ENCODE measurements at places on chromosomes 3 and 15.

GRCh38 chr3:173676094-173676493 lies 278.6 kb downstream of the NLGN1 start:
- no peak for DNase-seq

GRCh38 chr3:54366007-54366750 lies 243.8 kb downstream of the CACNA2D3 start:
- no peak for DNase-seq

DNA sequence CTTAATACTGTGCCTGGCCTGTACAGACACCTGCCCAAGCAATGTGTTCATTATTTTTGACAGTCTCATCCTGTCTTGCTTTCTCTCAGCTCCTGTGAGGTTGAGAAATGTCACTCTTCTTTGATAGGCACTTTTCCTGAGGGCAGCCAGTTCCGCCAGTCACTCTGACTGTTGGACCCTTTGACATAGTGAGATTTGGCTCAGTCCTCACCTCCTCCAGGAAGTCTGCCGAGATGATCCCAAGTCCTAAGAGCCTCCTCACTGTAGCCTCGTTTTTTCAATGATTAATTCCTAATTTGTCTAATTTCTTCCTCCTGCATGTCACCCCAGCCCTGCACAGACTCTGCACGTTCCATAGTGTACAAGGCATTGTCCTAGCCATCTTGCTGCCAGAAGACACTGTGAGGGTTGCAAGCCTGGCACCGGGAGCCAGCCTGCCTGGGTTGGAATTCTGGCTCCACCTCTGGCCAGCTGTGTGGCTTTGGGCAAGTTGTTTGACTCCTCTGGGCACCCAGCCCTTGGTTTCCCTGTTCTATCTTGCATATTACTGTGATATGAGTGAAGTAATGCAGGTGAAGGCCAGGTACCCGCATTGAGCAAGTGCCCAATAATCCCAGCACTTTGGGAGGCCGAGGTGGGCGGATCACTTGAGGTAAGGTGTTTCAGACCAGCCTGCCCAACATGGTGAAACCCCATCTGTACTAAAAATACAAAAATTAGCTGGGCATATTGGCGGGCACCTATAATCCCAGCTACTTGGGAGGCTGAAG lies 24.3 kb downstream of the RPLP1 start:
- no peak for DNase-seq

DNA sequence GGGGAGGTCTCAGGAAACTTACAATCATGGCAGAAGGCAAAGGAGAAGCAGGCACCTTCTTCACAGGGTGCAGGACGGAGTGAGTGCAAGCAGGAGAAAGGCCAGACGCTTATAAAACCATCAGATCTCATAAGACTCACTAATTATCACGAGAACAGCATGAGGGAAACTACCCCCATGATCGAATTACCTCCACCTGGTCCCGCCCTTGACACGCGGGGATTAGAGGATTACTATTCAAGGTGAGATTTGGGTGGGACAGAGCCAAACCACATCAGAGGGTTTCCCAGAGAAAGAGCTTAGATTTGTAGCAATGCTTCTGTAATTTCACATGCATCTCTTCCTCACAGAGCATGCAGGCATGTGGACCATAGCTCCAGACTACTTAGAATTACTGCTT lies 615.7 kb upstream of the UBE2E2 start:
- no peak for DNase-seq

DNA sequence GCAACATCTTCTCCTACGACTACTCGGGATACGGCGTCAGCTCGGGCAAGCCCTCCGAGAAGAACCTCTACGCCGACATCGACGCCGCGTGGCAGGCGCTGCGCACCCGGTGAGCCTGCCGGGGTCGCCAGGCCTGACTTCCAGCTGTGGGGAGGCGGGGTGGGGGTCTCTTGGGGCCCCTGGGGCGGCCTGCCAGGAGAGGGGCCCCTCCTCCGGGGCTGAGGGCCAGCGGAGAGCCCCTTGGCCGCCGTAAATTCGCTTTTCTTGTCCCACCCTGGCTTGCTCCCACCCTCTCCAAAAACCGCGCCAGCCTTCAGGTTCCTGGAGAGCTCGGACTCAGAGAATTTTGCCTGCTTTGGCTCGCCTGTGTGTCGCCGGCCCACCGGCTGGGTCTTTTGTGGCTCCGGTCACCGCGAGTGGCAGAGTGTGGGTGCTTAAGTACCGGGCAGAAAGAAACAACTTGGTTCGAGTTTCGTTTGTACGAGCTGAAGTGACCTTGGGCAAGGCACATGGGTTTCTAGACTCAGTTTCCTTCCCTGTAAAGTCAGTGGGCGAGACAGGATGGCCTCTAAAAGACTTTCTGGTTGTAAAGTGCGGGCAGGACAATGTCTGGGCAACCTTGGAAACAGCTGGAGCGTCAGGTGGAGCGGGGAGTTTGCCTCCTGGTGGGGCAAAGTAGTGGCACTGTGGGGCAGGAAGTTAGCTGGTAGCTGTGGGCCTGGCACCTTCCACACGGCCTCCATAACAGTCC lies 976 bp downstream of the ABHD17C start:
- no peak for DNase-seq

- DNase-seq: no peak
Observed at GRCh38 chr15:72760590-72761260, 22.8 kb downstream of the ADPGK start.

DNA sequence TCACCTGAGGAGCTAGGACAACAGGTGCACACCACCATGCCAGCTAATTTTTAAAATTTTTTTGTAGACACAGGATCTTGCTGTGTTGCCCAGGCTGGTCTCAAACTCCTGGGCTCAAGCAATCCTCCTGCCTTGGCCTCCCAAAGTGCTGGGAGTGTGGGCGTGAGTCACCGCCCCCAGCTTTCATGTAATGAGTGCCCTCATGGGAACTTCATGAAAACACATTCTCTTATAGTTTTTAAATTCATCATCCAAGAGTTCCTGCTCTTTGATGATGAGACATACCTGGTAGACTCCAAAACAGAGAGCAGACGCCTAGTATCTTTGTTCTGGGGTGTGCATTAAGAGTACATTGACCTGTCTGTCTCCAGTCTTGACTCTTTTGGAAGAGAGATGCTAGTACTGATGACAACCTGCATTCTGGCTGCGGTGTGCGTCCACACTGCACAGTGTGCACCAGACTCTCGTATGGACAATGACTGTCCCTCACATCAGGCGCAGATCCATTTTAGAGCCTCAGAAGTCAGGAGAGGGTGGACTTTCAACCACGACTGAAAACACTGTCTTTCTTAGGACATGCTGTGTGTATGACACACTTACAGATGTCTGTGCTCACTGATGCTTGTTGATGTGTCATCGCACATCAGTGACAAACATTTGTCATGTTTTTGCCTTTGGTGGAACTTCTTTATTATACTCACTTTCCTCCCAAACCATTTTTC lies 2.0 kb downstream of the NRROS start:
- DNase-seq: no peak

DNA sequence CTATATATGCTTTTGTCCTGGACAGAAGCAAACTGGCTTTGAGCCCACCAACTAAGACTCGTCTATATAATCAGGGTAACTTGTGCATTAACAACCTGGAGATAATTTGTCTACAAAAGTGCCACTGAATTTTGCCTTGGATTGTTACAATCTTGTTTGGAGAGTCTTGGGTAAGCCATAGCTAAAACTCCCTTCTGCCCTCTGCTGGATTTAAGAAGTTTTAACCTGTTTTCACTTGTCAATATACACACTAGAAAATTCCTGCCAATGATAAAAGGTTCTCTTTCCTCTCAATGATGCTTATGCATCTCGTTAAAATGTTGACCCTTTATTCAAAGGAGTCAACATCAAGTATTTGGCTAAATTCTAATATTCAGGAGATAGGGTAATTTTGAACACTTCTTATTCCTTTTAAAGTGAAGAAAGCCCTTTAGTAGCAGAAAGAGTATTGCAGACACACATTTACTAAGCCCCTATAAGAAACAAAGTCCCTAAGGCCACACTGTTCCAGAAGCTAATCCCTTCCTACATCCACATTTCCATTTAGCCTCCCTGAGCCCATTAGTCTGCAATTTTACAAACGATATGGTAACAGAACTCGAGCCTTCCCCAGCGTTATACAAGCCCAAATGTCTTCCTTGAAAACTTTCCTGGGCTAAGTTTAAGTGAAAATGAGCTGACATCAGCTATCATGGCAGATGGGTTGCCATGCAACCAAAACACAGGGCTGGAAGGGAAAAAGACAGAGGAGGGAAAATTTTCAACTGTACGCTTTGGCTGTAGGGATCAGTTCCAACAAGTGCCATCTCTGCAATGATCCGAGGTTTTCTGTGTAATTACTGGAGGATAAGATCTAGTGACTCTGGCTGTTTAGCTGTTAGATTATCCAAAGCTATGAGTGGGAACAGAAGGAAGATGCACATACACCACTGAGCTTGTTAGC lies 75.9 kb upstream of the FGF12 start:
- DNase-seq: no peak

Data from stimulated activated CD8-positive, alpha-beta memory T cell treated with anti-CD3 and anti-CD28 coated beads, Interleukin-4, amount 100 ng/mL, for 1 hour (primary cell).